B cell (primary cell): ENCODE measurements at places on chromosomes 7 and 10.

GRCh38 chr10:132143162-132143561 is 43.6 kb upstream of the DPYSL4 start:
- no peak for DNase-seq

- DNase-seq, result no peak
Measured at GRCh38 chr10:132193907-132194552, 7.3 kb downstream of the DPYSL4 start.

- no peak for DNase-seq
Measured at GRCh38 chr10:86199041-86199440, 167.6 kb downstream of the GRID1 start.

DNA sequence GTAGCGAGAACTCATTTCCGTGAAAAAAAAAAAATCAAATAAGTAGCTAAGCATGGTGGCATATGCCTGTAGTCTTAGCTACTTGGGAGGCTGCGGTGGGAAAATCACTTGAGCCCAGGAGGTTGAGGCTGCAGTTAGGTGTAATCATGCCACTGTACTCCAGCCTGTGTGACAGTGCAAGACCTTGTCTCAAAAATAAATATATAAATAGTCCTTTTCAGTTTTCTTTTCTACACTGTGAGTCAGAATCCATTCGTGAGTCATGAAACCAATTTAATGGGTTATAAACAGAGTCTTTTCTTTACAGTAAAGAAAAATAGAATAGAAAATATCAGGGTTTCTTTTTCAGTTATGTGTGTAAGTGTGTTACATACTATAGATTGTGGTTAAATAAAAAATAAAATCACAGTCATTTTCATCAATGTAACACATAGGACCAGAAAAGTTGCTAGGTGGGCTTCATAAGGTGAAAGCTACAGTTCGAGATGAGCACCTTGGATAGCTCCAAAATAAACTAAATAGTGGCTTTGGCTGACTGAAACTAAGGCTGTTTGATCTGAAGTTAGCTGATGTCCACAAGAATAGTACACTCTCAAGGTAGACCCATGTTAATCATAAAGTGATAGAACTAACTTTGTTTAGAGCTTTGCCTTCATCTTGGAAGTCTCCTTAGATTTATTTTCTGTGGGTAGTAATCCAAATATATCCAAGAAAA is 781.1 kb downstream of the GATA3 start:
- DNase-seq, result no peak

DNA sequence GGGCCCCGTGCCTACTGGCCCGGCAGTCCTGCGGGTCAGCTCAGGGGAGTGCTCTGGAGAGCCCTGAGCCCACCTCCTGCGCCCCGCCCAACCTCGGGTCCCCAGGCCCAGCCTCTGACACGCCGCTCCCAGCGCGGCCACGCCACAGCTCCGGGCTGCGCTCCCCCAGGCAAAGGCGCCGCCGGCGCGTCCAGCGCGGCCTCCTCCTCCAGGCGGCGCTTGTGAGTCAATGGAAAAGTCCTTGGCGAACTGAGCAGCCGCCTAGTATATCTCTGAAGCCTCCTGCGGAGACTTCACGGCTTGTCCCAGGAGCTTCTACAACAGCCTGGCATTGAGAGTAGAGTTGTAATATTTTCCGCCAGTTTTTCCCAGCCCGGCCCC is 29.5 kb upstream of the BMS1 start:
- DNase-seq, result peak; percentile 53

GRCh38 chr10:92886334-92886961 is 38.1 kb downstream of the EXOC6 start:
- no peak for DNase-seq

- no peak for DNase-seq
Measured at GRCh38 chr10:79396520-79396919, 48.9 kb downstream of the ZCCHC24 start.

- no peak for DNase-seq
Measured at GRCh38 chr7:40923626-40924025, 779.3 kb downstream of the INHBA start.

DNA sequence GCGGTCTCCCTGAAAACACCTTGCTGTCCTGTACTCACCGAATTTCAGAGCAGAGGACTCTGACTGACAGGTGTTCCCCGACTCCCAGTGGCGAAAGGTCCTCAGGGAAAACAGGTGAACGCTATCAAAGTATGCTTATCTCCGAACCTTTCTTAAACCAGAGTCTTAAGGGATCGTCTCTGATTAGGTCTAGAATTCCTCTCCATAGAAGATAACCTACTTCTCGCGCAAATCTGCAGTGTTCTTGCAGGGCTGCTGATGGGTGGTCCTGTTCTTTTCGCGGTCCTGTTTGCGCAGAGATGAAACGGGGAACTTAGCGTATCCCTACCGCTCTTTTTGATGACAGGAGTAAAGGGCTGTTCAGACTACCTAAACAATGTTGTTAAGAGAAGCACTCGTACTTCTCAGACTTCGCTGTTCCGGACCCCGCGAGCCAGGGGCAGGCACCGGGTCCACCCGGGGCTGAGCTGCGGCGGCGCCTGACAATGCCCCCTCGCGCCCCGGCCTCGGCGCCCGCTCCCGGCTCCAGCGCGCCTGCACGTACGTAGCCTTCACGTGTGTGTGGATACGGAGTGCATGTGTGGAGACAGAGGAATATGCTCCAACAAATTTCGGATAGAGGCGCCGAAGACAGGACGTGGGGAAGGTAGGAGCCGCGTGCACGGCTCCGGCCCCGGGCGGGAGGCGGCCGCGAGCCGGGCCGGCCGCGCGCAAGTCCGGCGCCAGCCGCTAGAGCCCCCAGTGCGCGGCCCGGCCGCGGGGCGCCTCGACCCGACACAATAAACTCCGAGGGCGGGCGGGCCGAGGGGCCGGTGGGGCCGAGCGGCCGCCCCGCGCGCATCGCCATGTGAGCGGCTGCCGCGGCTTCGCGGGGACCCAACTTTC is 766 bp upstream of the ZMYND11 start:
- DNase-seq, result no peak

- DNase-seq, result no peak
Measured at GRCh38 chr7:91653286-91653685, 227.2 kb downstream of the MTERF1 start.

DNA sequence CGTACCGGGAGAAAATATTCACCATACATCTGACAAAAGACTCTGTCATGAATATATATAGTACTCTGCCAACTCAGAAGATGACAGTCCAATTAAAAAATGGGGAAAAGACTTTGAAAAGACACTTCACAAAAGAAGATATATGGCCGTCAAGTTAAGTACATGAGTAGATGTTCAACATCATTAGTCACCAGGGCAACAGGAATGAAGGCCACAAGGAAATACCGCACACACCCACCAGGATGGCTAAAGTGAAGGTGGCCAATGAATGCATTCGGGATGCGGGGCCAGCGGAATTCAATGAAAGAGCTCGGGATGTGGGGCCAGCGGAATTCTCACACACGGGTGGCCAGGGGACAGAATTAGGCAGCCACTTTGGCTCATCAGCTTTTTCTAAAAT is 42.2 kb downstream of the MAD1L1 start:
- DNase-seq, result no peak

- DNase-seq, result peak; percentile 19
Measured at GRCh38 chr7:30596014-30596641, 1.4 kb downstream of the GARS1 start.

DNA sequence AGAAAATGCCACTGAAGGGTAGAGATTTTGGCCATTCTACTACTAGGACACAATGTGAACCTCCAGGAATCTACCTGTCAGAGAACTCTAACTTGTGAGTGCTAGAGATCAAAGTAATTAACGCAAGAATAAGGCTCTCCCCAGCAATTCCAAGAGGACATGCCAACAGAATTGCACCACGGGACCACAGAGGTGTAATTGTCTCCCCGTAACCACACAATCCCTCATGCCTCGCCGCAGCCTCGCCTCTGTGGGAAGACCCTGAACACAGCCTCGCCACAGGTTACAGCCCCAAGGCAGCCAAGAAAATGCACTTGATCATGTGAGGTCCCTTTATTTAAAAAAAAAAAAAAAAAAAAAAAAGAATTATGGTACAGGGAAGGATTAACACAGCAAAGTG is 29.5 kb downstream of the CDCA7L start:
- DNase-seq, result no peak

GRCh38 chr7:157827045-157827862 is 490.4 kb downstream of the DNAJB6 start:
- DNase-seq, result no peak
